ENCODE measurements at places on chromosomes 2 and 18.

DNA sequence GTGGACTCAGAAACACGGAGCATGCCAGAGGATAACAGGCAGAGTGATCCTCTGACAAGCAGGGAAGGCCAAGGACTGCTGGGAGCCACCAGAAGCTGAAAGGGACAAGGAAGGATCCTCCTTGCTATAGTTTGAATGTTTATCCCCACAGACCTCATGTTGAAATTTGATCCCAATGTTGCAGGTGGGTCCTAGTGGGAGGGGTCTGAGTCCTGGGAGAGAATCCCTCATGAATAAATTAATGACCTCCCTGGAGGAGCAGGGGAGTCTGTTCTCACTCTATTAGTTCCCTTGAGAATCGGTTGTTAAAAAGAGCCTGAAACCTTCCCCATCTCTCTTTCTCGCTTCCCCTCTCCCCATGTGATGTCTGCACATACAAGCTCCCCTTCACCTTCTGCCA is 124.4 kb downstream of the FBXO15 start:
- DNase-seq, result no peak

DNA sequence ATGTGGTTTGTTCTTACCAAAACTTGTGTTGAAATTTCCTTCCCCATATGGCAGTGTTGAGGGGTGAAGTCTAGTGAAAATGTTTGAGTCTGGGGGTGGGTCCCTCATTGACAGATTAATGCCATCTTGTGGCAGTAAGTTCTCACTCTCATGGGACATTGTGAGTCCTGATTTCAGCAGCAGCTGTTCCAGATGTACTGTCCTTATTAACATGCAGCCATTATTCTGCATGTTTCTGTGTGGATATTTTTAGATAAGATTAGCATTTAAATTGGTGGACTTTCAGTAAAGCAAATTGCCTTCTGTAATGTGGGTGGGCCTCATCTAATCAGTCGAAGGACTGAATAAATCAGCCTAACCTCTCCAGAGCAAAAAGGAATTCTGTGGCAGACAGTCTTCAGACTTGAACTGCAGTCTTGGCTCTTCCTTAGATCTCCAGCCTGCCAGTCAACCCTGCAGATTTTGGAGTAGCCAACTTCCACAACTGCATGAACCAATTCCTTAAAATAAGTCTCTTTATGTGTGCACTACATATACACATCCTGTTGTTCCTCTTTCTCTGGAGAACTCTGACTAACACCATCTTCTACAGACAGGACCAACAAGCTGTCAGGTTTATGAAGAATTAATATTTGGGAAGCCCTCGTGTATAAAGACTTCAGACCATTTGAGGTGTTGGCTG is 138.7 kb upstream of the ZNF516 start:
- no peak for DNase-seq

DNA sequence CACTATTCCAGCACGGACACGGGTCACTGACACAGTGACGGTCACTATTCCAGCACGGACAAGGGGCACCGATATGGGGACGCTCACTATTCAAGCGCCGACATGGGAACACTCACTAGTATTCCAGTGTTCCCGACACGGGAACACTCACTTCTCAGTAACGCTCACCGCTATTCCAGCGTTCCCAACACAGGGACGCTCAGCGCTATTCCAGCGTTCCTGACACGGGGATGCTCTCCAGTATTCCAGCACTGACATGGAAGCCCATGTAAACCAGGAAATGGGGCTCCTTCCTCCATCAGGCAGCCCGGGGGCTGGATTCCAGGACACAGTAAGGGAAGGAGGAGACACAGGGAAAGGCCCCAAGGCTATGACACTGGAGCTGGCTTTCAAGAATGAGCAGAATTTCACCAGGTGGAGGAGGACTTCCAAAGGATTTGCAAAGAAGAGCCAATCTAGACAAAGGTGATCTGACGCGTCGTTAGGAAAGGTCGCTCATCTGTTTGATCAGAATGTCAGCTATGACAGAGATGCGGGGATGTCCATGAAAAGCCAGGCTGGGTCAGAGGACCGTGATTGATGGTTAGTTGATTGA is 196.1 kb downstream of the EIPR1 start:
- DNase-seq, result no peak

DNA sequence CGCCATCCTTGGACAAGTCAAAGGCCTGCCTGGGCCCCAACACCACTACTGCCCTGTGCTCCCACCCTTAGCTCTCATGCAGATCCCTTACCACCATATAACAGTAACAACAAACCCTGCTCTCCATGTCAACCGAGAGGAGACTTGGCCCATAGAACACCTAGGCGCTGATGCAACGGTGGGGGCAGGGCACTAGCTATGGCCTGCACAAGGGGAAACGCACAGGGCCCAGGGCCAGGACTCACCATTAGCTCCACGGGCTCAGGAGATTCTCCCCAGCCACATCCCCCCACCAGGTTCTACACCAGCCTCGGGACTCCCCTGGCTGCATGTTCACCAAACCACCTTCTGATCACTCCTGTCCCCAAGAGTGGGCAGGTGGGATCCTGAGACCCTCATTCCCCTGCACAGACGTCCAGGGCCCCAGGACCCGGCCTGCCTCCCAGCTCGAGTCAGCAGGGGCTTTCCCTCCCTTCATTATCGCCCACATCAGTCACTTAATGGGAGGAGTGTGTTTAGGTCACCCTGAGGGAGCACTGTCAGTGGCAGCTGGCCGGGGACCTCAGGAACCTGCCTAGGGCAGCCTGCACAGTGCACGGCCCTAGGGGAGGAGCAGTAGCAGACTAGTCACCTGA is 29.3 kb downstream of the ANKMY1 start:
- DNase-seq, result no peak

DNA sequence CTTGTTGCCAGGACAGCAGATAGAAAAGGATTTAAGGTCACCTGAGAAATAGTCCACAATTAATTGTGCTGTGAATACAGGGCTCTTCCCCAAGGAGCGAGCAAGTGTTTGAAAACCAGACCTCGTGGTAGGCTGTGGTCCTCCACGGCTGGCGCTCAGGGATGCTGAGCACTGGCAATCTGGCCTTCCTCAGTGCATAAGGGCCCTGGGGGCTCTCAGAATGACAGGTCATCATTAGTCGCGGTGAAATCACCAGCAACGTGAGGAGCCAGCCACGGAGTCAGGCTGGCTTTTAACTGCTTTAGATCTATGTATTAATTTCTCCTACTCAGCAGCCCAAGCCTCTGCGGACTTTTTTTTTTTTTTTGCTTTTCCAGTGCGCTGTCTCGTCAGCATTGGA is 148.5 kb downstream of the FHOD3 start:
- no peak for DNase-seq

DNA sequence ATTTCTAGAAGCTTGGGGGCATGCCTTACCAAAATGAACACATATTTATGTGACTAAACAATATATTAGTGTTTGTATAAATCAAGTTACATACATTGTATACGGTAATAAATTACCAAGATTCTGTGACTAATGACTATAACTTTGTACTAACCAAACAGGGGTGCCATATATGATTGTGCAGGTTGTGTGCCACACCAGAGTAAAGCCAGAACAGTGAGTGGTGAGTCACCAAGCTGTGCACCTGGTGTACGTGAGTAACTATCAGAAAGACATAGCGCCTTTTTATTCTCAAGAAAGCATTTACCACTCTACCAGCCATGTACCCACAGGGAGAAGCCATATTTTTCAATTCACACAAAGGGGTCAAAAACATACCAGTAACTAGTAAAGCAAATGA is 453.2 kb upstream of the PIK3C3 start:
- no peak for DNase-seq

- DNase-seq, result no peak
Measured at GRCh38 chr2:151085181-151085611, 176.5 kb downstream of the RBM43 start.

DNA sequence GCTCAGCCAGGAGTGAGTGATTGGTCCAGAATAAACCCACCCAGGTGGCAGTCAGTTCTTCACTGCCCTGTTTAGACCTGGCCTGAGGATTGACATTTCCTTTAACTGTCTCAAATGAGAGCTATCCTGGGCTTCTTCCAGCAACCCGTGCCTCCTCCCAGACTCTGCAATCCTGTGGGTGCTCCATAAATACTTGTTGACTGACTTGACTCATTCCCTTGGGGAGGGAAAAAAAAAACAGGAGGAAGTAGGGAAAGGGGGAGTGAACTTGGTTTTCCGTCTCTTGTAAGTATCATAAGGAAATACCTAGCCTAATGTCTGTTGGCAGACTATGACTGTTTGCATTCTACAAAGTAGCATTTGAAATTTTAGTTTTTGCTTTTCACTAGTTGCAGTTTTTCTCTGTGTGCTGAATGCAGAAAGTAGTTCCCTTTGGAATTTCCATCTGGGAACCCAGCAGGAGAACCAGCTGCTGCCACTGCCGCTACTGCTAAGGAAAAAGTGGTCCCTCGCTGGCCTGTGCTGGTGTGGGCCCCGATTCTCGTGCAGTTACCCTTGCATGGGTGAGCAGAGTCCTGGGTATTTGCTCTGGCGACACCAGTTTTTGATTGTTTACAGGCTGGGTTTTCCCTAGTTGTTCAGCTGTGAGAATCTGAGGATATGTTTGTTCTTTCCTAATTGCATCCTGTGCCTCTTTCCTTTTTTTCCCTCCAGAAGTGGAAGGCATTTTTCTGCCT is 78.8 kb downstream of the TGOLN2 start:
- DNase-seq, result no peak

- no peak for DNase-seq
Measured at GRCh38 chr18:63138436-63139340, 180.9 kb downstream of the BCL2 start.

- no peak for DNase-seq
Measured at GRCh38 chr18:54829856-54830255, 1.6 kb downstream of the RAB27B start.

DNA sequence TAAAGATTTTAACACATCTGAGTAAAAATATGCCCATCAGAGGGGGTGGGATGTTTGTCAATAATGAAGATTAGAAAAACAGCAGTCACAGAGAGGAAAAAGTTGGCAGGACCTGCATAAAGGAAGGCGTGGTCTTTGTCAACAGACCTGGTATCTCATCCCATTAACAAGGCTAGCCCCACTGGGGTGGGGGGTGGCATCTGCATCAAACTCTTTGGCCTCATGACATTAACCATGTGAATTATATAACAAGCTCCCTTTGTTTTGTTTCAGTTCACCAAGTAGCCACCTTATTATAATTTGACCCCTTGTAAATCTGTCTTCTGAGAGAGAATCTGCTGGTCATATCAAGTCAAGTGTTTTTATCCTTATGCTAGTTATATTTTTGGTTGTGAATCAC is 28.8 kb downstream of the NEMP2 start:
- no peak for DNase-seq

- DNase-seq, result no peak
Measured at GRCh38 chr2:2806711-2807110, 475.6 kb upstream of the MYT1L start.

- DNase-seq, result no peak
Measured at GRCh38 chr2:71070294-71071093, 2.0 kb downstream of the NAGK start.

GRCh38 chr2:204335451-204336058 is 209.7 kb upstream of the PARD3B start:
- DNase-seq, result no peak

GRCh38 chr2:74704216-74704615 is 50.2 kb downstream of the SEMA4F start:
- DNase-seq, result no peak

- no peak for DNase-seq
Measured at GRCh38 chr2:15050483-15050882, 418.0 kb downstream of the LRATD1 start.

DNA sequence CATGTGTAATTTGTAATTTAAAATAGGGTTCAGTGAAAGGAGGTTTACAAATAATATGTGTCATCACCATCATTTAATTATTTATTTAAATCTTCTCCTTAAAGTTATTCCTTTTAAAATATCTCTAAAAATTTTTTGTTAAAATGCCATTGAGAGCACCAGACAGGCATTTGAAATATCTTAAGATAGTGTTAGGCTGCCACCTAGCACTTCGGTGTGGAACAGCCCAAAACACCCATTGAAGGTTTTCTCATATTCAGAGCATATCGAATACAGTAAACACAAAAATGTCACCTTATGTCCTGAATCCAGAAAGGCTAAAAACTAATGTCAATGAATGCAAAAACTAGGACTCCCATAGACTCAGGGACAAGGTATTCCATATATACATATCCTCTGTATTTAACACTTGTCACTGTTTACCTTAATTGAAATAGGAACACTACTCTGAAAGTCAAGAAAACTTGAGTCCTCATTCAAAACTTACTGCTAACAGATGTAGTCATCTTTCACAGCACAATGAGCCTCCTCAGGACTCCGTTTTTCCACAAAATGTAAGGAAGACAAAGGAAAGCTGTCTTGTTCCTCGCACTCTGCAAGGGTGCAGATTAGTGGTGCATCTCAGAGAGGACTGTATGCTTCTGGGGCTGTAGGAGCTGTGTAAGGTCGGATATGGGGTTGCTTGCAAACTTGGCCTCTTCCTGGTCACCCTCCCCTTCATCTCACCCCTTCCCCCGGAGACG is 329.5 kb downstream of the PAX3 start:
- no peak for DNase-seq

DNA sequence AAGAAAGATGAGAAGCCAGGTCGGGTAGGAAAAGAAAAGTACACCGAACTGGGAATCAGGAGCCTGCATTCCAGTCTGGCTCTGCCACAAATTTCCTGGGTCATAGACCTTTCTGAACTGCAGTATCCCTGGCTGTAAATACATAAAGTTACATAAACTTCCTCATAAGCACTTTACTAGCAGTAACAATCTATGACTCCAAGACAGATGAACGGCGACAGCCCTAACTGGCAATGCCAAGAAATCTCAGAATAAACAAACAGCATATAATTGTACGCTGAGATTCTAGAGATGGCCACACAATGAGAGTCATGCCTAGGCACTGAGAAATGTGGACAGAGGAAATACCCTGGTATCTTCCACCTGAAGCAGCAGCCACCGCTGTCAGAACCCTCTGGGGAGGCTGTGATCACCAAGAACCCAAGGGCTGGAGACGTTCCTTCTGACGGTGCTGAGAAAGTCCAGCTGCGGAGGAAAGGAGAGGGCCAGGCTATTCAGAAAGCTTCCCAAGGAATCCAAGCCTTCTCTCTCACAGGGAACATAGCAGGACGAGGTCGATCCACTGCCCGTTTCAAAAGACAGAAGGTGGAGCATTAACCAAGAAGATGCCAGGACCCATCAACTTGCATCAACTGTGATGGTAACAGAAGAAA is 89.3 kb upstream of the SLC66A3 start:
- no peak for DNase-seq

- no peak for DNase-seq
Measured at GRCh38 chr2:238182362-238182761, 21.1 kb downstream of the ILKAP start.

Measured in activated CD4-positive, alpha-beta T cell treated with anti-CD3 and anti-CD28 coated beads, Interleukin-2, amount 50 U/mL, for 1 hour (primary cell).